A549 (cell line): ENCODE measurements at places on chromosomes 2 and 18.

DNA sequence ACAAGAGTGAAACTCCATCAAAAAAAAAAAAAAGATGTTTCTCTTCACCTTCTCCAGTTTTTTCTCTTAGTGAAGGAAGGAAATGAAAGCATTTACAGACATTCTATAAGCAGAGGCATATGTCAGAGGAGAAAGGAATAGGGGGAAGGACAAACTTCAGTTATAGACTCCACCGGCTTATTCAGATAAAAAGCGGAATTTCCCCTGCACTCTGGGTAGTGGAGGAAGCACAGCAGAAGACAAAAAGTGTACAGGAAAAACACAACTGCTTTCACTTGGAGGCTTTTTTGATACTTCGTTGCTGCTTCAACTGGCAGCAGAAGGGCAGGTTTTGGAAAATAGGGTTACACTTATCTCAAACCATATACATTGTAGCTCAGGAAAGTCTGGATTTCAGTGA is 3.2 kb upstream of the MGAT4A start:
- DNase-seq = no peak

DNA sequence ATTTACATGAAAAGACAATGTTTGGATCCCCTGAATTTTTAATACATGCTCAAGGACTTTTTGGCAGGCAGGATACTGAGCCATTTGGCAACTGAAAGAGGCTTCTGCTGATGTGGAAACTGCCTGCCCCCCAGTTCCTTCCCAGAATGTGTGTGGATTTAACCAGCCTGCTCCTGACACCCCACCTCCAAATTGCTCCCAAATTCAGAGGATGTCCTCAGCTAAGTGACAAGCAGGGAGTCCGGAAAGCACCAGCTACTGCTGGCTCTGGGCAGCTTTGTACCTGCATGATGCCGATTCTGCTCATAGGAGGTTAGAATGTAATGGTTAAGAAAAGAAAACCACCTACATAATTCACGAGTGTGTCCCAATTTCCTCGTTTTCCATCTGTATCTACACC is 197.5 kb downstream of the CDH20 start:
- no peak for DNase-seq

GRCh38 chr18:73408469-73408868 is 540.7 kb upstream of the NETO1 start:
- no peak for DNase-seq

DNA sequence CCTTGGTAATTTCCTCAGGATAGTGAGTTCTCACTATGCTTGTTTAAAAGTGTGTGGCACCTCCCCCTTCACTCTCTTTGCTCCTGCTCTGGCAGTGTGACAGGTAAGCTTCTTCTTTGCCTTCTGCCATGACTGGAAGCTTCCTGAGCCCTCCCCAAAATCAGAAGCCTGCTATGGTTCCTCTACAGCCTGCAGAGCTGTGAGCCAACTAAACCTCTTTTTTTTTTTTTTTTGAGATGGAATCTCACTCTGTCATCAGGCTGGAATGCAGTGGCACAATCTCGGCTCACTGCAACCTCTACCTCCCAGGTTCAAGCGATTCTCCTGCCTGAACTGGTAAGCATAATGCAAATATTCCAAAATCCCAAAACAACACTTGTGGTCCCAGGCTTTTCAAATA is 80.0 kb downstream of the SOWAHC start:
- no peak for DNase-seq

GRCh38 chr2:117086943-117087250 is 727.6 kb upstream of the DDX18 start:
- DNase-seq = no peak

DNA sequence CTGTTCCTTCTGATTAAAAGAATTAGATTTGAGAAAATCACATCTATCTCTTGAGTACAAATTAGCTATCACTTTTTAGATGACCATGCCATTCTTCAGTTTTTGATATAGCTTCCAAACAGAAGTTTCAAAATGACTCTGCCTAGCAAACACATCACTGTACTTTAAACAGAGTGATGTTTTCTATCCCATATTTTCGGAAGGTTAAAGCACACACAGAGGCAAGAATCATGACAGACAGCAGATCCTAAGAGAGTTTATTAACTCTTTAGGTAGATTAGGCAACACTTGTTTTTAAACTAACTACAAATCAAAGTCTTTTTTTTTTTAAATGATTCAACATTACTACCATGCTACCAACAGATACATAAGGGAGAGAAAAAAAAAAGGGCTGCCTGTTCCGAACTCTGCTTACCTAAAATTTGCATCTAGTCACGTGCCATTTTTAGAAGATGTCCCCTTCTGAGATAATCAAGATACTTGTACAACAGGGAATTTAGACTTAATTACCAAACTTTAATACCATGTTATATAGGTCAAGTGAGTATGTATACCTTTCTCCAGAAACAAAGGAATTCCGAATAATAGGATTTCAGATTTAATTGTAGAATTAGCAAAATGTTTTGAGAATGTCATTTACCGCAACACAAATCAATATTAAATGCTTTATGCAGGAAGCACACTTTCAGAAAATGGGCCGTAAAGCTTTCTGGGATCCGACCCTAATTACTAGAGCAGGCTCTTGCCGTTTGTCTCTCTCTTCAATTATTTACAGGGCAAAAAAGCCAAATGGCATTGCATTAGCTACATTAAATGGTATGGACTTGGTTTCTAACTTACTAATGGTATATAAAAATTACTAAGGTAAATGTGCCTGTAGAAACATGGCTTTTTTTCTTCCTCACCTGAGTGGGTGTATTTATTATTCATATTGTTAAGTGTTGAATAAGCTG is 2.6 kb downstream of the RBMS1 start:
- no peak for DNase-seq

- no peak for DNase-seq
Measured at GRCh38 chr2:96404446-96405373, 69.1 kb downstream of the NCAPH start.

DNA sequence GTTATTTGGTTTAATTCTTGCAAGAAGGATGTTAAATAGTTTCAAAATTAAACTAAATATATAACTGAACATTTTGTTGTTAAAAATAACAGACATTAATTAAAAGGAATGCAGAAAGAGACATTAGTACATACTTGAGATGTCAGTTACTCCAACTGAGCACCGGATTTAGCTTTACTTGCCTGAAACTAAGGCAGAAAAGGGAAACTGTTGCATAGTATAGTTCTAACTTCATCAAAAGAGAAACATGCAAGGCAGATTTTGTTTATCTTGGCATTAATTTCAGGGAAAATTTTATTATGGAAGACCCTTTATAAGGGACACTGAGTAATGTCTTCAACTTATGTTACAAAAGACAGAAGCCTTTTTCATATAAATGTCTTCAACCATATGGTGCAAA is 218.3 kb downstream of the STK39 start:
- no peak for DNase-seq
